ENCODE measurements at places on chromosomes 4 and X.

DNA sequence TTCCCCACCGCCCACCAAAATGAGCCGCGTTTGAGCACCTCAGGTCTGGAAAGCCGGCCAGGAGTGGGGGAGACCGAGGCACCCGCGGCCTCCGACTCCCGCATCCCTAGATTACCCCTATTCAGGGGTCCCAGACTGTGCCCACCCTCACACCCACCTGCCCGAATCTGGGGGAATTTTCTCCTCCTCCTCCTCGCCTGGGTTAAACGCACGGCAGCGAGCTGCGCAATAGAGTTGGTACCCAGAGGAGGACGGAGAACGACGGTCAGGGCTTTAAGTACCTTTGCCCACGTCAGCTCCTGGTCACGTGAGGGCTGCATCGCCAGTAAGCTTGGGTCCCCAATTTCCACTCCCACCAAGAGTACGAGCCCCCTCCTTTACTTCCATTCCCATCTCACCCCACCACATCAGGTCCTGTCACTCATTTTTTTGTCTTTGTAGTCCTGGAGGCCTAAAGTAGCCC is at the start of gene ARMCX2:
ARMCX2 (minus strand) TSS at position 250 of the 463 bp plus-strand sequence. CDS start 2,262 bp downstream, outside the sequence.
- no peaks in the 10 kb centered on the region for H3K27me3 ChIP-seq
- no peaks in the 10 kb centered on the region for H3K36me3 ChIP-seq
- no peak within 1 kb of the TSS for H3K27ac ChIP-seq

- H3K4me1 ChIP-seq = no peaks in the 10 kb centered on the region
- H3K36me3 ChIP-seq = no peaks in the 10 kb centered on the region
- DNase-seq = no peak
Observed at GRCh38 chr4:79178760-79179159, 147.1 kb downstream of the NAA11 start.

- H3K4me1 ChIP-seq = no peaks in the 10 kb centered on the region
- no peak overlapping the region for H3K4me3 ChIP-seq
- no peaks in the 10 kb centered on the region for H3K27me3 ChIP-seq
- H3K36me3 ChIP-seq = no peaks in the 10 kb centered on the region
Observed at GRCh38 chr4:17636341-17636695, 21.9 kb downstream of the MED28 start.

GRCh38 chrX:77953302-77953701 is 16.1 kb downstream of the PGAM4 start:
- no peak overlapping the region for H3K27ac ChIP-seq
- H3K4me1 ChIP-seq = no peaks in the 10 kb centered on the region
- DNase-seq = no peak
- H3K4me3 ChIP-seq = no peak overlapping the region
- H3K27me3 ChIP-seq = no peaks in the 10 kb centered on the region
